ENCODE measurements at places on chromosomes 2 and 18.

GRCh38 chr2:71704131-71704561 lies 250.8 kb downstream of the DYSF start:
- no peak for DNase-seq

- DNase-seq = no peak
Measured at GRCh38 chr18:34153711-34154110, 71.0 kb downstream of the NOL4 start.

GRCh38 chr2:238090887-238091286 lies 9.3 kb upstream of the ESPNL start:
- DNase-seq = no peak

DNA sequence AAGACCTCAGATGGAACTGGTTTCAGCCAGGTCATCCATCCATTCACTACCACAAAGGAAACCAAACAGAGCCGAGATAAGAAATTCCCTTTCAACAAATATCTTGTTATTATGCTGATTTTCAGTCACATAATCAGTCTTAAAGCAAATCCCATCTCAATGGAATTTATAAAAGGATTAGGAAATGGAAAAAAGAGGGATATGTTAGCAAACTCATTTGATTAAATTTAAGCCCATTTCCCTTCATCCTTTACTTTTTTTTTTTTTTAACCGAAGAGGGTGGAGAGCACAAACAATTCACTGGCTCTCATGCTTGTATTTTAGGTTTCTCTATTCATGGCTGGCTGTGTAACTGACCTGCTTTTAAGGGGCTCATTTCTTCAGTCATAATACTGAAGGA lies 109.0 kb upstream of the GATA6 start:
- DNase-seq = no peak

DNA sequence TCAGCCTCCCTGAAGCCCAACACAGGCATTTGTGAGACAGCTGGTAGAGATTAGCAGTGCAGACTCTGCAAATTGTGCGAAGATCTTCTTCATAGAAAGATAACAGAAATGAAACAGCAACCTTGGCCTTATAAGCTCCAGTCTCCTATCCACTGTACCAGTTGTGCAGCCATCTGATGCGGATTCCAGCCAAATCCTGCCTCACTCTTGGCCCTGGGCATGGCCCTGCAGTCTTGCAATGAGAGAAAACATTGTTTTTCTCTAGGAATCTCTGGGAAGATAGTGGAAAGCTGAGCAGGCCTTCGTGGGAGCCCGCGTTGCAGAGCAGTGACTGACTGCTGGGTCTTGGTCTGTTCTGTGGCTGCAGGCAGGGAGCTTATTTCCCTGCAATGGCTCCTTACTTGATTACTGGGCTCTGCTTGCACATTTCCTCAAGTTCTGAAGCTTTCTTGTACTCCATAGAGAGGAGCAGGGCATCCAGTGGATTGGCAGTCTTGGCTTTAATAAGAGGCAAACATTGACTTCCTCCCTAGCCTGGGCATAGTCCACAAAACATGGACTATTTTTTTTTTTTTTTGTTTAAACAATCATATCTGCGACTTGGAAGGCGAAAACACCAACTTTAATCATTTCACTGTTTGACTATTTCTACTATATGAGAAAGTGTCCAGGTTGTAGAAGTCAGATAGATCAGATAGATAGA lies 193.0 kb downstream of the ACTR3 start:
- no peak for DNase-seq

DNA sequence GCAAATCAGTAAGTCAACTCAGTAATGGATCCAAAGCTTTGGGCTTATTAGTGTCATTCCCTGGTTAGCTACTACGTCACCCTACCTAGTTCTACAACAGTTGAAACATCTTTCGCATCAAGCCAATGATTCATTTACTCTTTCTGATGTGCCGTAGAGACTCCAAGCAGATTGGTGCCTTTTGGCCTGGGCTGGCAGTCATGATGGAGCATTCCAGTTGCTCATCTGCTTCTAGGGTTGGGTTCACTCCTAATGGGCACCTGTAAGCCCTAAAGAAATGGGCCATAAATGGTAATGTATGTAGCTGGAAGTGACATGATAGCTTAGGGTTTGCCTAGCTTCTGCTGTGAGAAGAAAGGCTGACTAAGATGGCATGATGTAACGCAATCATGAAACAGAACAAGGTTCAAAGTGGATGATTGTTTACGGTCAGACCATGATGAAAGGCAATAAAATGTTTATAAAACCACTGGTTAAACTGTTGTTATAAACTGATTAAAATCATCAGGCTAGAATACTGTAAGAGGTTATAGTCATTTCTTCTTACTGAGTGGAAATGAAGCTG lies 20.4 kb upstream of the CCL20 start:
- DNase-seq = no peak

- DNase-seq = no peak
Measured at GRCh38 chr2:181438261-181438660, 18.9 kb upstream of the ITGA4 start.

DNA sequence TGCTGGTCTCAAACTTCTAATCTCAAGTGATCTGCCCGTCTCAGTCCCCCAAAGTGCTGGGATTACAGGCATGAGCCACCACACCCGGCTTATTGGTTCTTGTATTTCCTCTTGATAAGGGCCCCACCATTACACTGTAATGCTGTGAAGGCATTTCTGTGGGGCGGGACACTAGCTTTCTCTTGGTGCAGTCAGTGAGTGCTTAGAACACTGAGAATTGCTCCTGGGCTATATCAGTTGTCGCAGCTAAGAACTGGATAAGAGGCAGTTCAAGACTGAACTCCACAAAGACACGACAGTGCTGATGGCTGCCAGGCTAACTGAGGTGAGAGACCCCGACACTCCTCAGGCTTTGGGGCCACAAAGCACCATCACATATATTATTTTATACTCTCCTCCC lies 2.1 kb downstream of the KHK start:
- no peak for DNase-seq

DNA sequence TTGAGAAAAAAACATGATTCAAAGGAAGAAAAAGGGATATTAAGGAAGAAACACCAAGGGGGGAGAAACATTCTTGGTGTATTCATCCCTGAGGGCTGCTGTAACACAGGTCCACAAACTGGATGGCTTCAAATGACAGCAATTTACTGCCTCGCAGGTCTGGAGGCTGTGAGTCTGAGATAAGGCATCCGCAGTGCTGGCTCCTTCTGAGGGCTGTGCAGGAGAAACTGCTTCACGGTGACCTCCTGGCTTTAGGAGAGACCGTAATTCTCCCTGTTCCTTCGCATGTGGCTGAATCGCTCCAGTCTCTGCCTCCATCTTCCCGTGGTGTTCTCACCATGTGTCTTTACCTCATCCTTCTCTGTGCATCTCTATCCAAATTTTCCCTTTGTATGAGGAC lies 490.7 kb downstream of the EIPR1 start:
- DNase-seq = no peak

GRCh38 chr18:4119127-4119648 lies 335.9 kb downstream of the DLGAP1 start:
- no peak for DNase-seq

DNA sequence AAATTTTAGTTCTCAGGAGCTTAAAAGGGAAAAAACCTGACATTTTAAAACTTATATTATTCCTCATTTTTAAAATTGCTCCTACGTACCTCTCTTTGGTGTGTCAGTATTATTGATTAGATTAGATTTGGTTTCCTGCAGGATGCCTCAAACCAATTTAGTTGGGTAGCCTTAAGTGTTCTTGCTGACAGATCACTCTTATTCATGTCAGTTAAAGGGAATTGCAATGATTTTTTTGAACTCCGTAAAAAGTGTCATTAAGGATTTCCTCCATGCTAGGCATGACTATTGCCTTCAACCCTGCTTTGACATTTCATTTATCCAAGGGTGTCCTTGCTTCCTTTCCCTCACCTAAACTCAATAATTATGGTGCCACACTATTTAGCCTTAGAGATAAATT lies 149.0 kb upstream of the CDH7 start:
- no peak for DNase-seq

GRCh38 chr2:185208261-185208660 lies 530.3 kb upstream of the FSIP2 start:
- DNase-seq = no peak

All from amygdala (tissue), 56 donors.